ENCODE measurements at places on chromosomes 7 and 10. TPM values are rescaled to one million over a fixed set of nuclear protein-coding genes. Genes with fewer than 3 reads are reported as not detected.

Gene ZNF117
- total RNA-seq: 6.8 TPM

Gene ADRB1
- not detected for total RNA-seq

Gene TUBB8
- total RNA-seq: 0.42 TPM

Gene LRIT1
- total RNA-seq: not detected

Gene CYP3A7
- not detected for total RNA-seq

Gene PON1
- total RNA-seq: not detected

Gene TRIM50
- total RNA-seq: not detected

Gene OR6V1
- not detected for total RNA-seq

Gene ADCY1
- 1.5 TPM for total RNA-seq

Gene PFKP
- 178 TPM for total RNA-seq

Gene GIMAP7
- 244 TPM for total RNA-seq

Gene FAM25C
- not detected for total RNA-seq

Gene ABCC2
- total RNA-seq: 1.0 TPM

Gene AGBL3
- 1.9 TPM for total RNA-seq

Gene CACNA2D1
- not detected for total RNA-seq

Gene TRIM74
- 1.2 TPM for total RNA-seq

Gene CDK14
- total RNA-seq: not detected

Gene LRRC18
- not detected for total RNA-seq

Gene SPDYE16
- 0.58 TPM for total RNA-seq

Gene SUN1
- total RNA-seq: 78.5 TPM

Gene GPR146
- total RNA-seq: 13.8 TPM

Gene ASZ1
- not detected for total RNA-seq

Gene OPALIN
- total RNA-seq: not detected

Gene SKIDA1
- total RNA-seq: 0.12 TPM

Gene JAKMIP3
- 0.12 TPM for total RNA-seq

Gene PARP12
- total RNA-seq: 129 TPM

Gene FKBP6
- not detected for total RNA-seq

Gene CYP2C19
- not detected for total RNA-seq

Gene TRIM73
- 13.1 TPM for total RNA-seq

Gene FAM237B
- not detected for total RNA-seq

Gene CUEDC2
- 68.9 TPM for total RNA-seq

Gene FGFBP3
- total RNA-seq: 1.5 TPM

Gene GPR158
- total RNA-seq: not detected

Gene INMT
- 1.3 TPM for total RNA-seq

Gene CDK1
- 132 TPM for total RNA-seq

Gene ACSL5
- 63.7 TPM for total RNA-seq

Gene ITGB8
- not detected for total RNA-seq

Gene NODAL
- not detected for total RNA-seq

Gene TMEM72
- not detected for total RNA-seq

Gene PLPP4
- not detected for total RNA-seq

Gene AKR1C4
- total RNA-seq: not detected

Gene NACAD
- total RNA-seq: not detected

Gene TMEM178B
- 0.25 TPM for total RNA-seq

Gene GSDME
- total RNA-seq: 1.8 TPM

Gene AKR1C8
- 0.50 TPM for total RNA-seq

Gene HECW1
- total RNA-seq: not detected

Gene CALCR
- total RNA-seq: not detected

Gene CASP2
- total RNA-seq: 125 TPM

Gene RASA4B
- 26.9 TPM for total RNA-seq

Gene SHTN1
- total RNA-seq: 0.40 TPM

Gene CYP2E1
- 0.79 TPM for total RNA-seq

Gene PRPS1L1
- not detected for total RNA-seq

Gene GRM3
- total RNA-seq: not detected

Gene SUN3
- total RNA-seq: not detected

Gene ASB15
- not detected for total RNA-seq

Gene ZNF511
- total RNA-seq: 54.5 TPM

Gene MPP7
- 20.2 TPM for total RNA-seq

Gene HACD1
- 0.69 TPM for total RNA-seq

Gene OR2A2
- not detected for total RNA-seq

Gene SPDYE1
- not detected for total RNA-seq
